Activated CD4-positive, CD25-positive, alpha-beta regulatory T cell treated with anti-CD3 and anti-CD28 coated beads, Interleukin-2, amount 50 U/mL, for 72 hours (primary cell): ENCODE measurements at places on chromosomes 7 and 10.

- no peak for DNase-seq
Observed at GRCh38 chr7:18494821-18495408, 634 bp upstream of the HDAC9 start.

DNA sequence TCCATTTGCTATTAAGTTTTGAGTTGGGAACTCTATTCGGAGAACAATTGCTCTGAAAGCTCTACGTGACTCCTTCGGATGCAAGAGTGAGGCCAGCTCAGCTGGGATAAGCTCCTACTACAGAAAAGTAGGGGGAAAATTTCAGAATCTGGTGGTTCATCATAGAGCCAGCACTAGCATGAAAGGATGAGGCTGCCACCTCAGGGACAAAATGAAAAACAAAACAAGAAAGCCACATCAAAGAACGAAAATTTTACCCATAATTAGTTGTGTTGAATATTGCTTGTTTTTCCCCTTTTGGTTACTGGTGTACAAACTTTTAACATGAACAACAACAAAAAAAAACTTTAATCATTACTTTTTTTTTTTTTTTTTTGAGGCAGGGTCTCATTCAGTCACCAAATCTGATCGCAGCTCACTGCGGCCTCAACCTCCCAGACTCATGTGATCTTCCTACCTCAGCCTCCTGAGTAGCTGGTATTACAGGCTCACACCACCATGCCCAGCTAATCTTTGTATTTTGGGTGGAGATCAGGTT, 39.7 kb upstream of the NFE2L3 start:
- no peak for DNase-seq

- no peak for DNase-seq
Observed at GRCh38 chr7:452226-452751, 67.4 kb downstream of the PDGFA start.

- no peak for DNase-seq
Observed at GRCh38 chr7:94301024-94301586, 93.6 kb upstream of the COL1A2 start.

DNA sequence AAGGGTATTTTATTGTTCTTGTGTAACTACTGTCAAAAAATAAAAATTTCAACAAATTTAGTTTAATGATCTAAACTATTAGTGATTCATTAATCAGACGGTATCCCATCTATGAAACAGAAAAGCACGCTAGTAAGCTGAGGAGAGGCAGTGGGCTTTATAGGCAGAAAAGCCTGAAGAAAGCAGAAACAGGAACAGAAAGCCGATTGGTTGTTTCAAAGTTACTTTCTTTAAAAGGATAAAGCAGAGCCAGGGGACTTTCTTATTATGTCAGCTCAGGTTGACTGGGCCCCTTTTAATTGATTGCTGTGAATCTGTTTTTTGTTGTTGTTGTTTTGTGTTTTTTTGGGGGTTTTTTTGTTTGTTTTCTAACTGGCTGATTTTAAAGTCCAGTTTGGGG, 105.5 kb downstream of the TES start:
- no peak for DNase-seq

- DNase-seq, result no peak
Observed at GRCh38 chr10:47140761-47141348, 159.1 kb upstream of the GDF10 start.
